ENCODE measurements at places on chromosomes 16 and 17. TPM values are rescaled to one million over a fixed set of nuclear protein-coding genes. Genes with fewer than 3 reads are reported as not detected.

- DNase-seq, result no peak
These were observed 16.1 kb upstream of the KCNJ12 start for GRCh38 chr17:21360048-21360447.

DNA sequence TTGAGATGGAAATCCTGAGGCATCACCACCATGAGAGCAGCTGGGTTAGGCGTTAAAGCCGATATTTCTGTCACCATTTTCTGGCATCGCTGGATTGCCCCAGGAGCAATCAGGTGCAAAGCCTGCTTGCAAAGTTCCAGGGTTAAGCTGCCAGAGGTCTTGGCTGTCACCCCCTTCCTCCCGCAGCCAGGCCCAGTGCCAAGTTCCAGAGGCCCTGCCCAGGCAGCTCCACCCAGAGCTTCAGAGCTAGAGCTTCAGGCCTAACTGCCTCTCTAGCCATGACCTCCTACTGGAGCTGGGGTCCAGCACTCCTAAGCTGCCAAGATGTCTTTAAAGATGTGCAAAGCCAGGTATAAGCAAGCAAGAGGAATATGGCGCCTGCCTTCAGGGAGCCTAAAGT lies 8.8 kb upstream of the TMEM238L start:
- no peak for DNase-seq

DNA sequence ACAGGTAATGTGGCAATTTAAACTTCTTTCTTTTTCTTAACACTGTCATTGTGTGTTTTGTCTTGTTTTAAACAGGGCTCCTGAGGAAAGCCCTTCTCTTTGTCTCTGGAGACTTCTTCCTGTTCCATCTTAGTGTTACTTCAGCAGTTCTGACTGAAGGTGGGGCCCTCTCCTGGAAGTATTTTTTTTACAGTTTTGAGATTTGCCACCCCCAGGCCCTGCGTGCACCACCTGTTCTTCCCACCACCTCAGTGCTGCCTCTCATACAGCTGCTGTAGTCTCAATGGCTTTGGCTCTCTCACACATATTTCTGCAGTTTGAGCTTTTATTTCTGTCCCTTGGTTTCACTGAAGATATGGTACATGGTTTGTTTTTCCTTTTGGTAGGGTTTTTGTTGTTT lies 52.5 kb upstream of the ALDH3A1 start:
- no peak for DNase-seq

- DNase-seq, result peak; percentile 21
These were observed 236.1 kb upstream of the TNRC6C start for GRCh38 chr17:77722366-77722765.

DNA sequence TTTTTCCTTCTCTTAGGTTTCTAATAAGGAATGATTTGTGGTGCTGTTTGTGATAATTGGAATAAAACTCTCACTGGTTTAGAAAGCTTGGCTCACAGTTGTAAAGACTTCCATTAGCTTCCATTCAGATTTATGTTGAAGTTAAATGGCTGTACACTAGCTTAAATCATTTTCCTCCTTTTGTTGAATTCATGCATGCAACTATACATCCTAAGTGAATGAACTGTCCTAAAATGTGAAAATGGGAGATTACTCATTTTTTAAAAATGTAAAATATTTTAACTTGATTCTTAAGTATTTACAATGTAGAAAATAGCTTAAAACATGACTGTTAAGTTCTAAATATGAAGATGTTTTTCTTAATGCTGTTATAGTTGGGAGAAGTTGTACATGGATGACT lies 15.2 kb downstream of the PRKCA start:
- DNase-seq, result no peak

Gene KRT9
- total RNA-seq, result not detected

Gene PRRT2
- 14.6 TPM for total RNA-seq

- no peak for DNase-seq
These were observed 175.9 kb upstream of the SALL1 start for GRCh38 chr16:51327001-51327400.

- DNase-seq, result no peak
These were observed 19.9 kb downstream of the COX10 start for GRCh38 chr17:14089179-14089578.

Gene TPSD1
- total RNA-seq, result not detected

DNA sequence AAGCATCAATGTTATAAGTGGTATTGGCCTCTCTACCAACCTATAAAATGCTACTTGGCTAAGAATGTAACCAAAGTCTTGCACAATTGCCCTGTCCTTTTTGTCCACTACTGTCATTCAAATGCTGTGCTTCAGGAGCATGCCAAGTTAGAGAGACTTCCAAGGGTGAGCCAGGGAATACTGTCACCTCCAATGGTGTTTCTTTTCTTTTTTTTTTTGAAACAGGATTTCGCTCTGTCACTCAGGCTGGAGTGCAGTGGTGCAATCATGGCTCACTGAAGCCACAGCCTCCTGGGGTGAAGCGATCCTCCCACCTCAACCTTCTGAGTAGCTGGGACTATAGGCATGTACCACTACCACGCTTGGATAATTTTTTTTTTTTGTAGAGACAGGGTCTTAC lies 43.7 kb upstream of the ERN1 start:
- no peak for DNase-seq

DNA sequence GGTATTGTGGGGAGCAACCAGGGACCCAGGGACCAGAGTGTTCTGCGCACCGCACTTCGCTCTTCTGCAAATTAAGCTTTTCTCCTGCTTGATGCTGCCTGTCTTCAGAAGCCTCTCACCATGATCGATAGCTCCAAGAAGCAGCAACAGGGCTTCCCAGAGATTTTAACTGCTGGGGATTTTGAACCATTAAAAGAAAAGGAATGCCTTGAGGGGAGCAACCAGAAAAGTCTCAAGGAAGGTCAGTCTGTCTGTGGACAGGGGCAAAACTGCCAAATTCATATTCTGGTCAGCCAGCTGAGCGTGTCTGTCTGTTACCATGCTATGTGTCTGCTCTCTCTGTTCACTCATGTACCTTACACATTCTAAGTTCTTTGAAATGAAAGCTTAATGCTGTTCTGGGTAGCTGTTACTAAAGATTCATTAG lies 115.7 kb downstream of the MRTFB start:
- DNase-seq, result no peak

DNA sequence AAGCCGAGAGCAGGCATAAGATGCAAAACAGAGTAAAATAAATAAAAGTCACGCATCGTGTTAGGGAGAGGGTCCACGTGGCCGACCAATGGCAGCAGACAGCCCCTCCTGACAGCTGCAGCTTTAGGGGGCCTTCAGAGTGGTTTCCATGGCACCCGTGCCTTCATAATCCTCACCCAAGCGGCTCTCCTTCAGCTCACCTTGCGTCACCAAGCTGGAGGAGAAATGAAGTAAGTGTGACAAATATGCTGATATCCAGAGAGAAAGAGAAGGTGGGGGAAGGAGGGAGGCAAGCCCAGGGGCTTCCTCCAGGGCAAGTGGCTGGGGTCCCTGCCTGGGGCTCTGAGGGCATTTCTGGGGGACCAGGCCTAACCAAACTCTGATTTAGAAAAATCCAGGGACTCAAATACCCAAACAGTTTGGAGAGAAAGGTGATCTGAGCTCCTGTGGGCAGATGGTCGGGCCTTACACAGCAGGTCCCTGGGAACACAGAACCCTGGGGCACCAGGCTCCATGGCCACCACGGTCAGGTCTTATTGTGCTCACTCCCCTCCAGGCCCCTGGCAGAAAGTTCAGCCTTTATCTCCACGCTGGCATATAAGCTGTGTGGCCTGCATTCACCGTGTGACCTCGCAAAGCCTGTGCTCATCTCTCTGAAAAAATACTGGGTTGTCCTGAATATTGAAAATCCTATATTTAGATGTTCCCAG lies 80.7 kb upstream of the TNRC6C start:
- DNase-seq, result no peak

DNA sequence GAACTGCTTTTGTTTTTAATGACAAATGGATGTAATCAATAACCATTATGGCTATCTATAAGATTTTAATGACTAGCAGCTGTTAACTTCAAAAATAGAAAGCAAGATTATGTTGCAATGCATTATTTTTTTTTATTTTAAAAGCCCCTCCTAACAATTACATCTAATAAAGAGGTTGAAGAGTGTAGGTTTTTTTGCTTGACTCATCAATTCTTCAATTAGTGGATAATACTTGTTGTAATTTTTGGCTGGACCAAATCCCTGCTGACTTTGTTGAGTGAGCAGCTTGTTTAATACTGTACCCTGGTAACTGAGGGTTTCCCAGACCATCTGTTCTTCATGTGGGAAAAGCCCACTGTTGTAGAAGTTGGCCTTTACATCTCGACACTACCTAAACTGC lies 24.2 kb downstream of the KRT25 start:
- no peak for DNase-seq

Gene CTF1
- total RNA-seq, result 0.72 TPM

- DNase-seq, result no peak
These were observed 16.9 kb downstream of the SYNRG start for GRCh38 chr17:37592291-37592690.

DNA sequence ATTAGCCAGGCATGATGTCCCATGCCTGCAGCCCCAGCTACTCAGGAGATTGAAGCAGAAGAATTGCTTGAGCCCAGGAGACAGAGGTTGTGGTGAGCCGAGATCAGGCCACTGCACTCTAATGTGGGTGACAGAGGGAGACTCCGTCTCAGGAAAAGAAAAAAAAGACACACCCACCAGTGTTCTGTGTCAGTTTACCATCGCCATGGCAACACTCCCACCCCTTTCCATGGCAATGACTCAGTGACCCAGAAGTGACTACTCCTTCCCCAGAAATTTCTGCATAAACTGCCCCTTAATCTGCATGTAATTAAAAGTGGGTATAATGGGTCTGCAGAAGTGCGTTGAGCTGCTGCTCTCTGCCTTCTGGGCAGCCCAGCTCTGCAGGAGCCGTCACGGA lies 4.0 kb upstream of the ZC3H18 start:
- no peak for DNase-seq

Gene BCL6B
- total RNA-seq, result 4.9 TPM

DNA sequence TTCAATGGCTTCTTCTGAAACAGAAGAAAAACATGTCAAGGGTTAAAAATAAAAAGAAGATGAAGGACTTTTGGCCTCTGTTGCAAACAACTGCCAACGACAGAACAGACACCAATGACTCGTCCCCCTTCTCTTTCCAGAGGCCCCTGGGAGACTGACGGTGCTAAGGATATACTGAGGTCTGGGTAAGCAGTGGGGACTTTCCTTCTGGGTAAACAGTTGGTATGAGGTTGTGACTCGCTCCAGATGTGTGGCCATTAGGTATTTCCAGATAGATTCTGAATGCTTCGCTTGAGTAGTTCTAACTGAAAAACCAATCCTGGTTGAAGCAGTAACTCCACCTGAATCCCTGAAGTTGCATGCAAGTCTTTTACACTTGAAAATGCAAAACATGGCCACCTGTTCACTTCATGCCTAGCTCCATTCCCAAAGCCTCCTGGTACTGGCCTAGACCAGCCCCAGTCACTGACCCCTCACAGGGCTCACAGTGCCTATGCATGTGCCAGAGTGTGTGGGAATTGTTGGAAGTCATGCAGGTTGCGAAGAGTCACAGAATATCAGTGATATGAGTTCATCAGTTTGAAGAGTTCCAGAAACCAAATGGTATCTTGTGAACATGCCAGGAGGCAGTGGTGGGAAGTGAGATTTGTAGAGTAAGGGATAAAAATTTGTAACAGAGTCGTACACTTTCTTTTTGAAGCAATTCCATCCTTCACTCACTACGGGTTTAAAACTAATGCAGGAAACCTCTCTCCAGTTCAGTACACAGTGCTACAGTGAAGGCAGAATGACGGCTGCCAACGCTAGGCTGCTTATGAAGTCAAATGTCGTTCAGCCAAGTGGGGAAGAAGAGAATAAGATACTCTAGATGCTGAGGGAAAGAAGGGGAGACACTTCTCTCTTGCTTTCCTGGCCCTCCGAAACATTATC lies 217.8 kb downstream of the ZFHX3 start:
- no peak for DNase-seq

Gene TMEM256
- 151 TPM for total RNA-seq

Gene KRTAP1-5
- total RNA-seq, result not detected

Gene MMP28
- not detected for total RNA-seq

GRCh38 chr17:74194682-74195081 lies 8.8 kb upstream of the RPL38 start:
- no peak for DNase-seq

DNA sequence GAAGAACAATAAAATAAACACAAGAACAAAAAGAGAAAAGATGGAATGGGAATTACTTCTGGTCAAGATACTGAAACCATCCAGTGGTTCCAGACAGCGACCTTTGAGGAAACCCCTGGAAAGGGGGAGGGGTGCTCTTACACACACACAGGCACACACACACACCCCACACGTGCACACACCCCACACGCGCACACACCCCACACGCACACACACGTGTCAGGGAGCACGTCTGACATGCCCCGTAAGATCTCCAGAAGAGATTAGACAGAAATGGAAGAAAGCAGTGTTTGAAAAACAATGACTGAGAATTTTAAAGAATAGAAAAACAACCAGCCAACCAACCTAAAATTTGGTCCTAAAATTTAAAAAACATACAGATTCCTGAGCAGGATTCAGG lies 45.3 kb upstream of the FASN start:
- DNase-seq, result no peak

Gene SOST
- total RNA-seq, result not detected

Gene TPPP3
- 0.48 TPM for total RNA-seq

Gene DUS2
- total RNA-seq, result 26.0 TPM

GRCh38 chr17:3748576-3748975 lies 24.9 kb downstream of the HASPIN start:
- no peak for DNase-seq

Gene HBM
- not detected for total RNA-seq

Gene SGCA
- total RNA-seq, result 0.24 TPM

- DNase-seq, result no peak
These were observed 31.5 kb downstream of the RBL2 start for GRCh38 chr16:53465606-53466280.

Gene CORO1A
- total RNA-seq, result 3.4 TPM

DNA sequence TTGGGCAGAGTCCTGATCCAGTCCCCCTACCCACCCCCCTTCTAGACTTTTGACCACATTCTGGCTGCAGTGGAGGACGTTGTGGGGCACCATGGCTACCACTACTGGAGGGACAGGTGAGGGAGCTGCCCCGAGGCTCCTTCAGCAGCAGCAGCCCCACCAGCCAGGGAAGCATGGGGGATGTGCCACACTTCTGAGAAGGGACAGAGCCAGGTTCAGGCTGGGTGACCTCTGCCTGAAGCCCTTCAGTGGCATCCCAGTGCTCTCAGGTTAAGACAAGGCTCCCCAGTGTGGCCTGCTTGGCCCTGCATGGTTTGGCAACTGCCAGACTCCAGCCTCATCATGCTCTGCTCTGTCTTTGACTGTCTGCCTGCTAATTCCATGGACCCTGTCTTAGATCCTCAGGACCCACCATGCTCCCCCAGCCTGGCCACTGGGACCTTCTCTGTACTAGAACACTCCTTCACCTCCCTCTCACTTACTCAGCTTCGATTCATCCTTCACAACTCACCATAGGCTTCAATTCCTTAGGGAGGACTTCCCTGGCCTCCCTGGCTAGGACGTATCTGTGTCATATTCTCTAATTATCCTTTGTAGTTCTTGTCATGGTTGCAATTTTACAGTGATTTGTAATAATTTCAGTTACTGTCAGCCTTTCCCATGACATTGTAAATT lies 8.8 kb downstream of the SLC9A5 start:
- no peak for DNase-seq

GRCh38 chr17:6257336-6257735 lies 177.6 kb downstream of the AIPL1 start:
- DNase-seq, result peak; percentile 45

- DNase-seq, result no peak
These were observed 352.8 kb downstream of the CDH13 start for GRCh38 chr16:82979406-82980111.

Gene WSCD1
- 33.6 TPM for total RNA-seq

Data from H9 (cell line).